ENCODE measurements at places on chromosomes 4 and X.

DNA sequence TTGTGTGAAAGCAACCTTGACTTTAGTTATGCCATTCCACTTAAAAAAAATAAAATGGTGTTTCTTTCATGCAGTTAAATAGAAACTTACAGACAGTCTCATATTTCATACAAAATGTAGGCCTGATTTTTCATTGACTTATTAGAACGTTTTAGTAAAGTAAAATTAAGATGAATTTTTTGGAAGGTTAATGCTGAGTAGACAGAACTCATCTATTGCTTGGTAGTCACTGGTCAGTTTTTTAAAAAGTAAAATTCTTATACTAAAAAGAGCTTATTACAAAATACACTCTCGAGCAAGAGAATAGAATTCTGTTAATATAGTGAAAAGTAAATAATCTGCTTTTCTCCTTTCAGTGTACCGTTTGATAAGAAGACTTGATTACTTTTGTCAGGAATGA is 21.4 kb upstream of the MOB1B start:
- DNase-seq = no peak

DNA sequence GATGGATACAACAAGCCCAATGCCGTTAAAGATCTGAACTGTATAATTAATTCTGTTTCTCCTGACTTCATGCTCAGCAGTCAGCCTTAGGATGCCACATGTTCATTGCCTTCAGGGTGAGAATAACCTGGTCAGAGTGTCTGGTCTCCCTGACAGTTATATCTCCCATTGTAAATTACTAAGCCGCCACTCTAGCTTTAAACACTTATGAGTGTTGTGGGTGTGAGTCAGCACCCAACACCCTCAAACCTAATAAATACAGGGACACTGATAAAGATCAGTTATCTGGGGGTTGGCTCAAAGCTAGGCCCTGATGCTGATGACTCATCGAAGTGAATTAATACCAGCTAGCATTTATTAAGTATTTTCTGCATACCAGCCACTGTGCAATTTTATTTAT is 64.9 kb upstream of the DYNLT3 start:
- DNase-seq = no peak

GRCh38 chrX:36974911-36975310 is 33.3 kb upstream of the FAM47C start:
- no peak for DNase-seq

DNA sequence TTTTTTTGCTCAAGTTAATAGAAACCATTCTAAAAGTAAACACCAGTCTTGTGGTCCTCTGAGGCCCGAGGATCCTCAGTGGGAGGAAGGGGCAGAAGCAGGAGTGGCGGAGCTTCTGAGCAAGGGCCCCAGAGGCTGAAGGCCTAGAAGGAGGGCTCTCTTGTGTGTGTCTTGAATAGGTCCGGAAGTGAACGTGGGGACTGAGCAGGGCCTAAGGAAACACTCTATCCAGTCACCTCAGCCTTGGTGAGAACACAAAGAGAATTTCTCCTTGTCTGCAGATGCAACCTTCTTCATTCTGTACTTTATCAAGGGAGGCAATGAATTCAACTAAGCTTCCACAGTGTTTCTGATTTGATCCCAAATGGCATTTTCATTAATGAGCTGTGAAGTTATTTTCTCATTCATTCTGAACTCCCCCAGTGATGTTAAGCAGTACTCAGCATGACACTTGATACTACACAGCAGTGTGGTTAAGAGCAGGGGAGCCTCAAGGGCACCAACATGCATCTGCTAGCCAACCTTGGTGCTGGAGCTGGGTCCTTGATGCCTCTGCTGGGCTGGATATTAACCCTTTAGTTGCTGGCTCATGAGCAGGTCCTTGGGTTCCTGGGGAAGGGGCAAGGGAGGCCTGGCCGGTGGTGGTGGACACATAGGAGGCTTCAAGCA is 64.7 kb downstream of the RBM47 start:
- no peak for DNase-seq
